Neural progenitor cell (in vitro differentiated cells): ENCODE measurements at places on chromosomes 16 and 17. TPM values are rescaled to one million over a fixed set of nuclear protein-coding genes. Genes with fewer than 3 reads are reported as not detected.

- DNase-seq: no peak
Measured at GRCh38 chr17:34714475-34715410, 135.4 kb downstream of the TMEM132E start.

The SDR42E1 gene
- total RNA-seq: 0.12 and 0.37 TPM in 2 replicates

DNA sequence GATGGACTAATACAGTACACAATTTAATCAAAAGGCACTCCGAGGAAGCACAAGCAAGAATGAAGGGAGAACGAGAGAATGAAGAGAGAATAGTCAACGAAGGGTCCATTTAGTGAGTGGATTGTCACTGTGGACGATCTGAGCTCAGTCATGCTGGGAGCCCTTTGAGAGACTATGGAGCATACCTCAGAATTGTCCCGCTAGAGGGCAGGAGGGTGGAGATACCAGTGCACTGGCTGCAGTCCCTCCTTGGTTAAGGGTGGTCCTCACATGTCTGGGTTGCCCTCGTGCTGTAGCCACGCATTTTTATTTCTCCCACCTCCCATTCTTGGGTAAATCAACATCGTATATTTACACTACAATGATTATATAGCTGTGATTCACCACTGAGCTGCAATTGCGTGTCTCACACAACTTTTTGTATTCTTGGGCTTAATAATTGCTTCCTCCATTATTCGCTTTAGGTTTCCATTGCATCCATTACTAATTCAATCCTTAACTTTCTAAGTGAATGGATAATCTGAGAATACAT is 33.2 kb upstream of the FAM20A start:
- no peak for DNase-seq

DNA sequence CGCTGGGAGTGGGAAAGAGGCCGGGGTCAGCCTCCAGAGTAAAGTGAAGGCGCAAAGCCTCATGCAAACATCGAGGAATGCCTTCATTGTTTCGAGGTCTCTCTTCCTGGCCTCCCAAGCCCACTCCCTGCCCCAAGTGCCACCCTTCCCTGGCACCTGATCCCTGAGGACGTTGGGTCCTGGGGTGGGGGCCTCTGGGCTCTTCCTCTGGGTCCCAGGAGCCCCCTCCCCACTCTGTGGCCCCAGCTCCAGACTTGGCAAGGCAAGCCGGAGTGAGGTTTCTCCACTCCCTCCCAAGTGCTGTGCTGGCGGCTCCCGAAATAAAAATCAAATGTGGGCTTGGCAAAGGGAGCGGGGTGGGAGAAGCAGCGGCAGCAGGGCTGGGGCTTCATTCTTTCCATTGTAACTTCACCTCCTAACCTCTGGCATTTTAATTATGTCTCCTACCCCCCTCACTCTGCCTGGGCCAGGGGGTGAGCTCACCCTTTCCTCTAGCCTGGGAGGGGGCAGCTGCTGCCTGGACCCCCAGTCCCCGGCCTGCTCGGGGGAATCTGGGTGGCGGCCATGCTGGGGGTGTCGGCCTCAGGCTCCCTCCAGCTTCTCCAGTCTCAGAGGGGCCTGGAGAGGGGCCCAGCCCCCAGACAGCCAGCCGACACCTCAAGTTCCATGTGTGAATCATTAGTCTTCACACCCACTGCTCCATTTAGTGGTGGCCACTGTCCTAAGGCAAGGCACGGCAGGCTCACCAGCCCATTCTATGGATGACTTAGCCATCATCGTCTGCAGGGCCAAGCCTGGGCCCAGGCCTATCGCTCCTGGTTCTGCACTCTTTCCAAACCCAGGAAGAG is 14.6 kb upstream of the TMEM92 start:
- no peak for DNase-seq

DNA sequence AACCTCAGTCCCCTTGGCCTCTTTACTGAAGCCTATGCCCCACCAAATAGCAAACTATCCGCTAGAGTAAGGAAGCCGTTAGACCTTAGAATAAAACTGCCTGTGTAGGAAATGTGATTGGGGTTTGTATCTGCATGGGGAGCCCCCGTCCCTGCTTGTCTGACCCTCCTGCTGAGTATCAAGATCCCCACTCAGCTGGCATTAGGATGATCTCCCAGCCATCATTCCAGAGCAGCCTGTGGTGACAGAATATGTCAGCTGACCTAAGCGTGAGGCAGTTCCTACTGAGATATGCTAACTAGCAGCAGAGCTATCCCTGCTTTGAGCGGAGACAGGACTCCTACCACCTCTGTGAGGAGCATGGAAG is 645 bp upstream of the GFOD2 start:
- DNase-seq: peak; percentile 57

DNA sequence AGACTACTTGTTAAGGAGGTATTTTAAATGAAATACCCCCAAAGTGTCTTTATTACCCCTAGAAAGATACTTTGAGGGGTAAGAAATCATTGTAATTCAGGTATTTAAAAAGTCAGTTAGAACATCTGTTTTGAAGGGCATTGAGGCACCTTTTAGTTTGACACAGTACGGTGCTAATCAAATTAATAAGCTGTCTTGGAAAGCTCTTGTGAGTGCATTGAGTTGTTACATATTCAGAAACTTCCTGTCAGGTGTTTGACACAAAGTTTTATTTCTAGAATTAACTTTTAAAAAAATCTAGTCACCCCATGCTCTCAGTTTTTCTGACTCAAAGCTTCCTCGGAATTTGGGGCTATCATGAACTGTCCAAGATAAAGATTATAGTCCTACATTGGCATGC is 4.6 kb downstream of the RBBP6 start:
- no peak for DNase-seq

GRCh38 chr16:1020091-1020399 is 38.5 kb downstream of the SOX8 start:
- no peak for DNase-seq

GRCh38 chr17:81142301-81143199 is 22.8 kb upstream of the PVALEF start:
- DNase-seq: peak; percentile 88

The CDK5R1 gene
- total RNA-seq: 6.9 and 8.8 TPM in 2 replicates

DNA sequence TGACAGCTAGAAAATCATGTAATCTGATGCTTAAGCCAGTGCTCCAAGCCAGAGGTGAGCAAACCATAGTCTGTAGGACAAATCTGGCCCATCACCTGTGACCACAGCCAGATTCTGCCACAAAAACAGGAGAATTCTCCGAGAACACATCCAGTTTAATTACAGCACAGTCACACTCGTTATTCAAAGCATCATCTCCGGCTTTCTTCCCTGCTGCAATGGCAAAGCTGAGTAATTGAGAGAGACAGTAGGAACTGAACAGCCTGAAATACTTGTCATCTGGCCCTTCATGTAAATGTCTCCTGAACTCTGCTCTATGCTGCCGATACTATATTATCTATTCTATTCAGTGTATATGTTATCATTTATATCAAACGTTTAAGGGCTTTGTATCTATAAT is 121.4 kb upstream of the FOXF1 start:
- DNase-seq: no peak

The PPY gene
- not detected in 2 replicates for total RNA-seq

DNA sequence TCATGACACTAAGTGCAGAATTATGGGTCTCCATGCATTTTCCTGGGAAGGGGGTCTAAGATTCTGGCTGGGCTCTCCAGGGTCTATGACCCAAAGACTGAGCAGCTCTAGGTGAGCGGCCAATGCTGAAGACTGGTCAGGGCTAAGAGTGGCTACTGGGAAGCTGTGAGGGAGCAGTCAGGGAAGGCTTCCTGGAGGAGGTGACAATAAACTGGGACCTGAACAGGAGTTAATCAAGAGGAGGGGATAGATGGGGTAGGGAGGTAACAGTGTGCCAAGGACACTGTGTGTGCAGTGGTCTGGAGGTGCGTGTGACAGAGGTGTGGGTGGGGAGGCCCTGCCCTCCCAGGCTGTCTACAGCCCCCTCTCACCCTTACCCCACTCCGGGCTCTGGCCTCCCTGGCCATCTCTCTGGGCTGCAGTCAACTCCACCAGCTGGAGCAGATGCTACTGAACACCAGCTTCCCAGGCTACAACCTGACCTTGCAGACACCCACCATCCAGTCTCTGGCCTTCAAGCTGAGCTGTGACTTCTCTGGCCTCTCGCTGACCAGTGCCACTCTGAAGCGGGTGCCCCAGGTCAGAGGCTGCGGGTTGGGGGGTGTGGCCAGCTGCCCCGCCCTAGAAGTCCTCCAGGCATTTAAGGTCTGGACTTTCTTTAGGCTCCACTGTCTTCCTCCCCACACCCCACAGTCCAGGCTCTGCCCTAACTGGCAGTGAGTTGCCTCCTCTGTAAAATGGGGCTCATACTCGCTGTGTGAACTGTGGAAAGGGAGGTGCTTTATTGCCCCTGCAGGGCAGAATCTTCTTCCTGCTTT is 20.4 kb downstream of the ADGRG5 start:
- no peak for DNase-seq

DNA sequence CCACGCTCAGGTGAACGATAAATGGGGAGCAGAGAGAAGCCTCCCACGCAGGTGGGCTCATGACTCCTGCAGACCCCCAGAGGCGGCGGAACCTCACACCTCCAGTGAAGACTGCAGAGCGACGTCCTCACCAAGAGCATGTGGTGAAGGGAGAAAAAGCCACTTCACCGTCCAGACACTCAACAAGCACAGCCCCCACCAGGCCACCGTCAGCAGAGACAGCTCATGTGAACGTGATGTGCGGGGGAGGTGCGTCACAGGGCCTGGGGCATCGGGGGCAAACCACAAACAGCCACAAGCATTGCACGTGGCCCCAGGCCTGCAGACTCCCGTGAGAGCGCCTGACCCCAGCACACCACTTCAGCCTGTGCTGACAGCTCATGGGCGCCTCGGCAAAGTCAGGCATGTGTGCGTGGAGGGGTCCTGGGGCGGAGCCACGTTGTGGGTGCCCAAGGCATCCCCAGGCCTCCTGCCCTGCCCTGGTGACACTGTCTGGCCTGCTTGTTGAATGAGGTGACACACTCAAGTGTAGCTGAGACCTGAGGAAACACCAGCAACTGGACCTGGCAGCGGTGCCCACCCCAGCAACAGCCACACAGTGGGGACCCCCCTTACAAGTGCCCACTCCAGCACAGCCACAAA is 19.0 kb downstream of the LMF1 start:
- DNase-seq: no peak

DNA sequence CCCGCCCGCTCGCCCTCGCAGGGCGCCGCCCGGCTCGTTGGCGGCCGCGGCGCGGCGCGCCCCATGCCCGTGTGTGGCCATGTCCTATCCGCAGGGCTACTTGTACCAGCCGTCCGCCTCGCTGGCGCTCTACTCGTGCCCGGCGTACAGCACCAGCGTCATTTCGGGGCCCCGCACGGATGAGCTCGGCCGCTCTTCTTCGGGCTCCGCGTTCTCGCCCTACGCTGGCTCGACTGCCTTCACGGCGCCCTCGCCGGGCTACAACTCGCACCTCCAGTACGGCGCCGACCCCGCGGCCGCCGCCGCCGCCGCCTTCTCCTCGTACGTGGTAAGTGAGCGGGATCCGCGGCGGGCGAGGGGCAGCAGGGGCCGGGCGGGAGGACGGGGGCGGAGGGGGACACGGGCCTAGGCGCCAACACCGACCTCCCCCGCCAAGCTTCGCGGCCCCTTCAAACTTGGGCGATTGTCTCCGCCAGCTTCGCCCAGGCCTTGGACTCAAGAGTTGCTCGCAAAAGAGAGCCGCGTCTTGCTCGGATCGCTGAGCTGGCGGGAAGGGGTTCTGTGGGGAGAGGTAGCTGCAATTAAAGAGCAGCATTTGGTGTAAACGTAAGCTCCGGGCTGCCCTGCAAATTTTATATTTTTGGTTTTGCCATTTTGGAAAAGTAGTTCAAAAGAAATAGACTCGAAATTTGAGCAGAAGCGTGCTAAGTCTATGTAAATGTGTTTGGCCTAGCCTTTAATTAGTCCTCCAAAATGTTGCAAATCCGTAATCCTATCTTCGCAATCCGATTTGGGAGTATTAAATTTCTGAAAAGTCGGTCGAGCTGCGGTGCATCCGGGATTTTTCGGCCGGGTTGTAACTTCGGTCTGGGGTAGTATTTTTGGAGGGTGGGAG is 702 bp downstream of the IRX5 start:
- DNase-seq: peak; percentile 79

The KRTAP4-9 gene
- total RNA-seq: not detected in 2 replicates

DNA sequence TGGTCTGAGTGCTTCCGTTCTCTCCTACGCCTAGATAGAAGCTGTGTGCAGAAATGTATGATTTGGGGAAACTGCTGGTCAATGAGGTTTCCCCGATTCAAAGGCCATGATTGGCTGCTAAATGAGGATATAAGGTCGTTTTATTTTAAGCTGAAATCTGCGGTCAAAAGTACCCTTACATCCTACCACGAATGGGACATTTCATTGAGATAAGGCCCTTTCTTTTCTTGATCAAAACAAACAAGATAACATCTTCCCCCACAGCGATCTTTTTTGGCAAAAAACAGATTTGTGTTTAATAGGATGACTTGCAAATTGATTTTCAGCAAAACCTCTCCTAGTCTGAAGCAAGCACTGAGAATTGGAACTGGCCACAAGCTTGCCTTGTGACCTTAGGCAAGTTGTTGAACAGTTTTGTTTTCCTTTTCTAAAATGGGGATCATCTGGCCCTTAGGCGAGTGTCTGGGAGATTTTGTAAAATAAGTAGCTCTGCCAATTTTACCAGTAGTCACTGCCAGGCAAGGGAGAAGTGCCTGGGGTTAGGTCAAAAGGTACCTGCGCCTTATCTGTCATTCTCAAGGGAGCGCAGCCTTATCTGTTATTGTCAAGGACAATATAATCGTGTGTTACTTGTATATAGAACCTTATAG is 635 bp downstream of the SCPEP1 start:
- no peak for DNase-seq

DNA sequence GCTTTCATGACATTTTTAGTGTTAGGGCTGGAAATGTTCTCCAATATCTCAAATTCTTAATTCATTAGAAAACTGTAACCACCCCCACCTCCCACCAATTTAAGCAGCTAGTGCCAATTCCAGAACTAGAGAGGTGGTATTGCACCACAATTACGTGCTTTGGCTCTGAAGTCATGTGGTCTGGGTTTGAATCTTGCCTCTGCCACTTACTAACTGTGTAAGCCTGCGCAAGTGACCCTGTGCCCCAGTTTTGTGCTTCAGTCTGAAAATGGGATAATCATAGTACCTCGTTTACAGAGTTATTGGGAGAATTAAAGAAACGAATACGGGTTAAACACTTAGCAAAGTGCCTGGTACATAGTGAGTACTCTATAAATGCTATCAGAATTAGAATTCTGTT is 14.2 kb upstream of the MPHOSPH6 start:
- no peak for DNase-seq

The P2RX1 gene
- not detected in 2 replicates for total RNA-seq

The NOXO1 gene
- total RNA-seq: not detected in 2 replicates
